ENCODE measurements at places on chromosomes 2 and 18.

DNA sequence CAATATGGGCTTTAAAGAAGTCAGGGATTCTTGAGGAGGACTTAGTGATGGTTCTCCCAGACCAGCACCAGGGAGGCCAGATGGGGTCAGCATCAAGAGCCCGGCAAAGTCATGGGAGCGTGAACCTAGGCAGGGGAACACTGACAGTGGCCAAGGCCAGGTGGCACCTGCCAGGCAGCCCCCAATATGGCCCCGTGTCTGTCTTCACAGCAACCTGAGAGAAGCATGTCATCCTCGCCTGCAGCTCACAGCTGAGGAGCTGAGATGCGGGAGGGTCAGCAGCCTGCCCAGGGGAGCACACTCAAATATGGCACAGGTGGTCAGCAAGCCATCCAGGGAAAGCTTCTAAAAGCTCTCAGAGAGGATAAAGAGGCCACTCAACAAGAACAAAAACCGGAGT, 105.7 kb upstream of the GPC1 start:
- no peak for DNase-seq

DNA sequence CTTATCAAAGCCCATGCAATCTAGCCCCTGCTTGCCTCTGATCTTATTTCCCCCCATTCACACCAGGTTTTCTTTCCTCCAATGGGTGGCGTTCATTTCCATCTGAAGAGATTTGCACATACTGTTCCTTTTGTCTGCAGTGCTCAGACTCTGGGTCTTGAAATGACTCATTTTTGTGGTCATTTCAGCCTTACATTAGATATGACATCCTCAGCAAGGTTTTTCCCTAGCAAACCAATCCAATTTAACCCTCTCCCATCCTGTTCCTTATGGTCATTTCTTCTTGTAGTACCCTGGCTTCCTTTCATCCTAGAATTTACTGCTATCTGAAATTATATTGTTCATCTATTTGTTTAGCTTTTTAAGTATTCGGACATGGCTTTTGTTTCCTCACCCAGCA, 42.5 kb upstream of the SCN1A start:
- no peak for DNase-seq

DNA sequence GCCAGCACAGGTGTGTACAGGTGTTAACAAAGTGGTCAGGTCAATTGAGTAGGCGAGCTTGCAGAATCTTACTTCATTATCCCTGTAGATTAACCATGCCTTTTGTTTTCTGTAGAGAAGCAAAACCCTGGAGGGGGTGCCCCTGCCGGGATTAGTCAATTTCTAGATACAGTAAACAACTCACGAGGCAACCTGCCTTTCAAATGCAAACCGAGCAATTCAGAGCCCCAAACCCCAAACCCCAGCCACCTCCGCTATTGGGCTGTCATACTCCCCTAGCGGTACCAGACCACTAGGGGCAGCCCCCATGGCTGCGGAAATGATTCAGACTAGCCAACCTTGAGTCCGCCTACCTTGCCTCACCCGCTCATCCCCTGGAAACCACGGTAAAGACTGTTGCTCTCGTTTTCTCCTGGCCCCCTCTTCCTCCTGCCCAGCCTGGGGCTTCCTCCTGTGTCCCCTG, 61.4 kb upstream of the KIF5C start:
- DNase-seq = no peak

DNA sequence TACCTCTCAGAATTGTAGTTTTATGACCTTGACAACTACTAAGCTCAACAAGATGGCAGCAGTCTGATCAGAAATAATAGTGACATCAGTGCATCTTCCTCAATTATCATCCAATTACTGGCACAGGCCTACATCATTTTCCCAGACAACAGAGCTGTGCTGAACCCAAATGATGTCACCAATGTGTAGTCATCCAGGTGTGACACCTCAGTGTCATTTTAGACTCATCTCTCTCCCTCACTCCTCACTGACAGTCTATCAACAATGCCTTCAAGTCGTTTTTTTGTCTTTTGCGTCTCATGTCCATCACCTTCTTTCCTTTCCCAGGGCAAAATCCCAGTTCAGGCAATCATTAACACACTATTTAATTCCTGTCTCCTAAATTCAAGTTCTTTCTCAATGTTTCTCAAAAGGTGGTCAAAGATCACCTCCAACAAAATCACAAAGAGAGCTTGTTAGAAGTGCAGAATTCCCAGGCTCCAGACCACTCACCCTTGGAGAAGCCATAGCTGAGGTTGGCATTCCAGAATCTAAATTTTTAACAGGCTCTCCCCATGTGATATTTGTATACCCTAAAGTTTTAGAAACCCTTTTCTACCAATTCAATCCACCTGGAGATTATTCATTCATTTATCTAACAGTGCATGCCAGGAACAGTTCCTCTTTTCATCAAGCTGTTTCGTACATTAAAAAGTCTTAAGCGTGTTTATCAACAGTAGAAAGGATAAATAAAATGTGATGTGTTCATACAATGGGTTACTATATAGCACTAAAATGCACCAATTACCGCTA, 125.3 kb upstream of the KLF7 start:
- no peak for DNase-seq

GRCh38 chr2:226773291-226773690, 26.3 kb downstream of the IRS1 start:
- no peak for DNase-seq

- DNase-seq = no peak
Measured at GRCh38 chr2:69950241-69950640, 11.2 kb downstream of the ASPRV1 start.

- DNase-seq = no peak
Measured at GRCh38 chr2:100924122-100924519, 78.0 kb upstream of the RPL31 start.

- DNase-seq = no peak
Measured at GRCh38 chr2:30710461-30710860, 96.8 kb downstream of the CAPN13 start.

DNA sequence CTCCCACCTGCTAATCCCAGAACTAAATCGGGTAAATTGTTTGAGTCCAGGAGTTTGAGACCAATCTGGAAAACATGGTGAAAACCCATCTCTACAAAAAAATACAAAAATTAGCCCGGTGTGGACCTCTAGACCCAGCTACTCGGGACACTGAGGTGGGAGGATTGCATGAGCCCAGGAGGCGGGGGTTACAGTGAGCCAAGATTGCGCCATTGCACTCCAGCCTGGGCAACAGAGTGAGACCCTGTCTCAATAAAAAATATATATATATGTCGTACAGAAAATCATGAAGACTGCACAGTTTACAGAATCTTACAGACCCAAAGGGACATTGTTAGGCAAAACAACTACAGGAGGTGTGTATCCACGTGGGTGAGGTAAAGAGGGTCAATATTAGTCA, 4.0 kb upstream of the DPY30 start:
- no peak for DNase-seq

- no peak for DNase-seq
Measured at GRCh38 chr2:174763780-174764179, 492 bp downstream of the CHRNA1 start.

All from Ammon's horn (tissue), 1 donor.